ENCODE measurements at places on chromosomes 4 and X.

DNA sequence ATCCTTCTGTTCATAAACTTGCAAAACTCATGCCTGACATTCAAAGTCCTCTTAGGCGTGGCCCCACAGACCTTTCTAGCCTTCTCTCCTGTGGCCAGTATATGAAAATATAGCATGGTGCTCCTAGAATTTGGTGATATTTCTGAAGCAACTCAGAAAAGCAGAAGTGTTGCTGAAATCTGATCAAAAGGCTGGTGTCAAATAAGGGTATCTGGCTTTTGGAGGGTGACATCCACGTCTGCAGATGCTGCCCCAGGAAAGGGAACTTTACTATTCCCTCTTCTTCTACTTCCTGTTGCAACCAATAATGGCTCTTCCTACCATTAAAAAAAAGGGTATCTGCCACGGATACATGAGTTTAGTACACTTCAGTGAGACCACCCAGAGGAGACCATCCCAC is 83.9 kb upstream of the RPS6KA3 start:
- no peak for DNase-seq

- no peak for DNase-seq
Observed at GRCh38 chrX:137363559-137363958, 202.4 kb upstream of the ZIC3 start.

DNA sequence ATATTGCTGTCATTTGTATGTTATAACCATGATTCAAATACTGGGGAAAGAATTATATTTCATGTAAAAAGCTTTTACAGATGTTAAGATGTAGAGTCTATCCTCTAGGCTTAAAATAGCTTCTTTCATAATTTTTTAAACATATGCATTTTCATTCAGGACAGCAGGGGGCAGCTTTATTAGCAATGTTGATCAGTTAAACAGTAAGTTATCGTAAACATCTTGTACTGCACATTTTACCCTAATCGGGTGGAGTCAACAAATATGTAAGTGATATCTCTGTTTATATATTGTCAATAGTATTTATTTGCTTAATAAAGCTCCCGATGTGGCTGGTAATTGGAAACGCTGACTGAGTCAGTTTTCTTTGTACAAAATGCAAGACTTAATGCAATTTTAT is 142.5 kb upstream of the MED14 start:
- no peak for DNase-seq

- no peak for DNase-seq
Observed at GRCh38 chrX:142671036-142671435, 354.7 kb upstream of the SPANXN4 start.

- DNase-seq = peak; percentile 67
Observed at GRCh38 chr4:985123-985830, 1.6 kb upstream of the IDUA start.

DNA sequence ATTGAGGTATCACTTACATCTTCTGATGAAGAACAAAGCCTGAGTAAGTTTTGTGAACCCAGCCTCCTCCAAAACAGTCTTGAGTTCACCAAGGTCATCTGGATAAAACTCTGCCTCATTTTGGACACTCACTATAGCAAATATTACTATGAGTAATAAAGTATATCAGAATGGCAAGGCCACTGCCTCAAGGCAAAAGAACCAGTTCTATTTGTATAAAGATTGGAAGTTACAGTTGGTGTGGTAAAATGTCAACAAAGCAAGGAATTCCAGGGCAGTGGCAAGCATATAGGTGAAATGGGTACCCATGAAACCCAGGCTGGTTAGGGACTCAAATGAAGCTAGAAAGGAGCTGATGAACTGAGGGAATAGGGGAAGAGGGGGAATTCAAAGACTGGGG is 2.4 kb upstream of the ARHGEF6 start:
- DNase-seq = no peak

DNA sequence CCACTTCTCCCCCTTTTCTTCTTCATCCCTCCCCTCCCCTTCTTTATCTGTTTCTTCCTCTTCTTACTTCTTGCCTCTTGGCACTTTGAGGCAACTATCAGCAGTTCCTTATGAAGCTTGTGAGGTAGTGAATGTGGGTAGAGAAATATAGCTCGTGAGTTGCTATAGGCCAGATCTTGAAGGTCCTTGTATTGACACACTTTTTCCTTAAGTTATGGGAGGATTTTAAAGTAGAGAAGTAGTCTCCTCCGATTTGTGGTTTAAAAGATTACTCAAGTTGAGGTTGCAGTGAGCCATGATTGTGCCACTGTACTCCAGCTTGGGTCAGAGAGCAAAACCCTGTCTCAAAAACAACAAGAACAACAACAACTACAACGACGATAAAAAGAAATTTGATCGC is 3.4 kb upstream of the RRAGB start:
- no peak for DNase-seq

GRCh38 chrX:66042307-66043077 is 2.6 kb upstream of the VSIG4 start:
- DNase-seq = no peak

GRCh38 chrX:30830326-30830943 is 58.6 kb downstream of the TAB3 start:
- DNase-seq = no peak

- peak; percentile 33 for DNase-seq
Observed at GRCh38 chr4:107519053-107519452, 201.0 kb downstream of the PAPSS1 start.

DNA sequence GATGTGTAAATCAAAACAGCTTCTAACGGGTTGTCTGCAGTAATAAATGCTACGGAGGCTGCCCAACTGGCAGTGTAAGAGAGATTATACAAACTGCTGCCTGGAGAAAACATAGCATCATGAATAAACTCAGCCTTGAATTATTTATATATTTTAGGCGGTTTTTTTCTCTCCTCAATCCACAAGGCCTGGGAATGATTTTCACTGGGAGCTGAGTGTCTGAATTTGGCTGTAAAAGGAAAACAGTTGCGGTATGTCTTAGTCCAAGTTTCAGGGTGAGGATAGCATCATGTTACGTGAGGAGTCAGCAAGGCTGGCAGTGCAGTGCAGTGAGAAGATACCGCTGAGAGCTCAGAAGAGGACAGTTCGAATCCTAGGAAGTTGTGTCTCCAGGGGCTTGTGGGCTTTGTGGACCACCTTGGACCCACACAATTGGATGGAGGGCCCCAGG is 291.5 kb upstream of the BOD1L1 start:
- no peak for DNase-seq

- no peak for DNase-seq
Observed at GRCh38 chr4:53221832-53222480, 143.9 kb downstream of the SCFD2 start.

- no peak for DNase-seq
Observed at GRCh38 chr4:114615435-114615834, 16.8 kb downstream of the UGT8 start.

GRCh38 chr4:99518601-99519295 is 7.9 kb downstream of the C4orf17 start:
- no peak for DNase-seq

DNA sequence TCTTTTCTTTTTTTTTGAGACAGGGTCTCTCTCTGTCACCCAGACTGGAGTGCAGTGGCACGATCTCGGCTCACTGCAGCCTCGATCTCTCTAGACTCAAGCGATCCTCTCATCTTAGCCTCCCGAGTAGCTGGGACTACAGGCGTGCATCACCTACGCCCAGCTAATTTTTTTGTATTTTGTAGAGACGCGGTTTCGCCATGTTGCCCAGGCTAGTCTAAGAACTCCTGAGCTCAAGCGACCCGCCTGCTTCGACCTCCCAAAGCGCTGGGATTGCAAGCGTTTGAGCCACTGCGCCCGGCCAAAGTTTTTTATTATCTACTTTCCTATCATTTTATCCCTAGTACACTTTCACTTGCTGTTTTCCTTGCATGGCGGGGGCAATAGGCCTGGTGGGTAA is 1.4 kb downstream of the UBA6 start:
- DNase-seq = no peak

DNA sequence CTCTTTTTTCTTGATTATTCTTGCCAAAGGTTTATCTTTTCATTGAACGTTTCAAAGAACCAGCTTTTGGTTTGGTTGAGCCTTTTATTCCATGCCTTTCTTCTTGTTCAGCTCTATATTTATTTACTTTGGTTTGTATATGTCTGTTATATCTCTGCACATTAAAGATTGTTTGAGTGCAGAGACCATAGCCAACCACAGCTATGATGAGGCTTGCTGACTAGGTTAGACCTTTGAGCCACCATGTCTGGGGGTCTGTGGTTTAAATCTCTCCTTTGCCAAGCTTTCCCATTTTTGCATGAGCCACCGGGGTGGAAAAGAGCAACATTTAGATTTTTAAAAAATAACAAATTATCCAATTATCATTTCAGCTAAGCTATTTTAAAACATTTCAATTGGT is 96.1 kb downstream of the NHS start:
- DNase-seq = no peak

- no peak for DNase-seq
Observed at GRCh38 chrX:79259073-79259689, 108.0 kb downstream of the ITM2A start.

DNA sequence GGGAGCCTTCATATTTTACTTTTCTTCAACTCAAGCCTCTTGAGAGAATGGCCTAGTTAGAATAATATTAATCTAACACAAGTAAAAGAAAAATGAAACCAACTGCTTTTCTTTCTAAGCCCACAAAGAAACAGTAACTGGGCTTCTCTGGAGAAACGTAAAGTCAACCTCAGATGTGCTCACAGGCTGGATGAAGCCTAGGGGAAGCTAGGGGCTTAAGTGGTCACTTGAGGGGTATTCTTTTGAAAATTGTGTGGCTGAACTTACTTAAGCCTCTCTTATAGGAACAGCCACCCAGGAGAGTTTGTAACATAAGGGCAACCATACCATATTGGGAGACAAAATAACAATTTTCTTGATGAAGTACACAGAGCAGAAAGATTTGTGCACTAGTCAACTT is 279.0 kb downstream of the SPRY1 start:
- no peak for DNase-seq

GRCh38 chrX:387729-388128 is 1.0 kb upstream of the PPP2R3B start:
- DNase-seq = no peak

DNA sequence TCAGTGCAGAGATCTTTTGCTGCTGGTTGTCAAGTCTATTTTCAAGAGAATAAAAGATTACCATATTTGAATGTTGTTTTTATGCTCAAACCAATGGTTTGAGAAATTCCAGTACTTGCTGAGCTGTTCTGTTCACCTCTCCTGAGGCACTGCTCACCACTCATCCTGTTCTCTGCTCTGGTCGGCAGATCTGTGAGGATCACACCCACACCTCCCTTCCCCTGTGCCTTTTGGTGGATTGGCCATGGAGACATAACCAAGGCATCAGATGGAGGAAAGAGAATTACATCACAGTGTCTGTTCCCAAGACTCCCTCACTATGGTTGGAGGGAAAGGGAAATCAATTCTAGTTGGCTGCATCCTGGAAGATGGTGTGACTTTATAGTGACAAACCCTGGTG is 391.6 kb downstream of the ARHGAP24 start:
- DNase-seq = no peak

DNA sequence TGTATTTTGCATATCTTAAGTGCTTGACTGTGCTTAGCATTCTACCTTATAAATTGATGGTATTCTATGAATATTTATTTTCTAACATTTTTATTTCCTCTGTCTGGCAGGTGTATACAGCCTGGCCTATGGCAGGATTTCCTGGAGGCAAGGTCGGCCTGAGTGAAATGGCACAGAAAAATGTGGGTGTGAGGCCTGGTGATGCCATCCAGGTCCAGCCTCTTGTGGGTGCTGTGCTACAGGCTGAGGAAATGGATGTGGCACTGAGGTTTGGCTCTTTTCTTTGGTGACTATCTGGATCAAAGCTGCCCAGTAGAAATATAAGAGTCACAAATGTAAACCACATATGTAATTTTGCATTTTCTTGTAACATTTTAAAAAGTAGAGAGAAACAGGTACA is 6.5 kb upstream of the NUDT6 start:
- no peak for DNase-seq

DNA sequence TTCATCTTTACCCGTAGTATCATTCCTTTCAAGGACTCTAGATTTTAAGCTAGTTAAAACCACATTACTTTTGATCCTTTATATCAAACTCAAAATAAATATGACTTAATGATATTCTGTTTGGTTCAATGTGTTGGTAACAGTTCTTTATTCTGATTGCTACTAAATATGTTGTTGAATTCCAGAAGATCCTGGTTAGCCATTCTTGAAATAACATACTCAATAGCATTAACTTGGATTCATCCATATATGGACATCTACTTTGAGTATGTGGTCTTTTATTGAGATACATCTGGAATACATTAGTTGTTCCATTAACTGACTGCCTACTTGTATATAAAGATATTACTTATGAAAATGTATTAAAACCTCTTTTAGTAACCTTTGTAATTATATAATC is 27.5 kb upstream of the PCDH18 start:
- DNase-seq = no peak

DNA sequence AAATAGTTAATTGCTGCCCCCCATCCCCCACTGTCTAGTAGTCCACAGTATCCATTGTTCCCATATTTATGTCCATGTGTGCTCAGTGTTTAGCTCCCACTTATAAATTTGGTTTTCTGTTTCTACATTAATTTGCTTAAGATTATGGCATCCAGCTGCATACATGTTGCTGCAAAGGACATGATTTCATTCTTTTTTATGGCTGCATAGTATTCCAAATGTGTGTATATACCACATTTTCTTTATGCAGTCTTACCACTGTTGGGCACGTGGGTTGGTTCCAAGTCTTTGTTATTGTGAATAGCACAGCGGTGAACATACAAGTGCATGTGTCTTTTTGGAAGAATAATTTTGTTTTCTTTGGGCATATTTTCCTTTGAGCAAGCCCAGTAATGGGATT is 113.0 kb upstream of the LNX1 start:
- no peak for DNase-seq

DNA sequence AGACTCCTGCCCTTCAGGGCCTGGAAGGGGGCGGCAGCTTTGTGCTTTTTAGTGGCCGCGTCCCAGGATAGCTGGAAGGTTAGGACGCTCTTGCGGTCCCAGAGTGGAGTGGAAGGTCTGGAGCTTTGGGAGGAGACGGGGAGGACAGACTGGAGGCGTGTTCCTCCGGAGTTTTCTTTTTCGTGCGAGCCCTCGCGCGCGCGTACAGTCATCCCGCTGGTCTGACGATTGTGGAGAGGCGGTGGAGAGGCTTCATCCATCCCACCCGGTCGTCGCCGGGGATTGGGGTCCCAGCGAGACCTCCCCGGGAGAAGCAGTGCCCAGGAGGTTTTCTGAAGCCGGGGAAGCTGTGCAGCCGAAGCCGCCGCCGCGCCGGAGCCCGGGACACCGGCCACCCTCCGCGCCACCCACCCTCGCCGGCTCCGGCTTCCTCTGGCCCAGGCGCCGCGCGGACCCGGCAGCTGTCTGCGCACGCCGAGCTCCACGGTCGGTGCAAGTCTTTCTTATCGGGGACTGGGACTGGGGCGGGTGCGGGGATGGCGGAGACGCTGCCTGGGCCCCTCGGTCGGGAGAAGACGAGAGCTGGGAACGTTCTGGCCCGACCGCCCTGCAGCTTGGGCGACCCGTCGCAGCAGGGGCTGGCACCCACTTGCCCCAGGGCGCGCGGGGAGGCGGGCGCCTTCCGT is at the start of gene EDNRA:
Gene EDNRA (plus strand): TSS at position 207 of the 686 bp plus-strand sequence. CDS start 4,585 bp downstream, outside the sequence.
- peak; percentile 51 for DNase-seq
